ENCODE measurements at places on chromosomes 2 and 18.

GRCh38 chr2:100270381-100271146 is 51.7 kb downstream of the LONRF2 start:
- no peak for DNase-seq

DNA sequence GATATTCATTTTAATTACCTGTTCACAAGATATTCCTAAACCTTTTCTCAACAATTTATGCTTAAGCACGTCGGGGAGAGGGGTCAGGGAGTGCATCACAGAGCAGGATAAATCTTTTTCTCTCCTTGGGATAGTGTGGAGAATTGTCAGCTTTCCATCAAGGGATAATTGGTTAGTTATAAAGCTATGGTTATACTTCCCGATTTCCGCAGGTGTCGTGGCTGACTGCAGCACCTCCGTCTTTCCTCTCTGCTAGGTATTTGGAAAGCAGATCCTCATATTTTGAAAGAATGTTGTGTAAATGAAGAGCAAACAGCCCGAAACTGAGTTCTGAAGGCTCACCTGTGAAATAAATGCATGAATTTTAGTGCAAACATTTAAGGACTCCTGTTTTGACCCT is 778 bp downstream of the DYNC2LI1 start:
- DNase-seq, result no peak

DNA sequence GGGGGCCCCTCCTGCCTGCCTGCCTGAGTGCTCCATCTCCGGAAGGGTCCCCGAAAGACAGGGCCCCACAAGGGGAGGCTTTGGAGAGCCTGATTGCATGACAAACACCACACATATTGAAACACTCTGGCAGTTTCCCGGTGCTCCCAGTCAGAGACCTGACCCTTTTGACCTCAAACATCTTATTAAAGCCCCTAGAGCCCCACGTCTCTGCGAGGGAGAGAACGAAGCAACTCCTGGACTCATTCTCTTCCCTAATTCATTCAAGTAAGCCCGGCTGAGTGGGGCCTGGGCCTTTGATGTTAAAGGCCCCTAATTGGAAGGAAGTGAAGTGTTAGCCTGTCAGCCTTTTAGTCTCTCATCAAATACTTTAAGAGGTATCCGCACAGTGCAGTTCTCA is 335.6 kb downstream of the CYRIA start:
- no peak for DNase-seq

GRCh38 chr2:127605691-127606263 is 40.2 kb upstream of the GPR17 start:
- DNase-seq, result no peak

GRCh38 chr2:69995511-69995910 is 34.1 kb upstream of the ASPRV1 start:
- DNase-seq, result no peak

DNA sequence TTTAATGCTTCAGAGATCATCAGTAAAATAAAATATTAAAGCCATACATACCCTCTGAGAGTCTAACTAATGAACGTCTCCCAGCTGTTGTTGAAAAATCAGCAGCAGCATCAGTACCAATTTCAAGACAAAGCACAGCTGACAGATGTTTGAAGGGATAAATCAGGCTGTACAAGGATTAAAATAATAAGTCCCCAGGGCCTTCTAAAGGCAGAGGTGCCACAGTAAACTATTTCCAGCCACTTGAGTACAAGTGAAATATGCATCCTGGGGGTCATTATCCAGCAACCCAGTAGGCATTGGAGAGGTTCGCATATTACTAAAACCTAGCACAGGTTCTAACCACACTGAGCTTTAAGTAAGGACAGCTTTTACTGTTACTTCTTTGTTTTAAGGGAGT is 76.9 kb downstream of the NXPH2 start:
- no peak for DNase-seq

GRCh38 chr2:162215162-162215561 is 28.1 kb downstream of the FAP start:
- DNase-seq, result no peak

- no peak for DNase-seq
These were observed 369.0 kb upstream of the CWC22 start for GRCh38 chr2:180376066-180376465.

- DNase-seq, result no peak
These were observed 114.9 kb upstream of the MSTN start for GRCh38 chr2:190177249-190178040.

GRCh38 chr2:160336105-160336504 is 136.0 kb upstream of the ITGB6 start:
- DNase-seq, result no peak

- DNase-seq, result no peak
These were observed 1.2 kb downstream of the ME2 start for GRCh38 chr18:50880119-50880465.

DNA sequence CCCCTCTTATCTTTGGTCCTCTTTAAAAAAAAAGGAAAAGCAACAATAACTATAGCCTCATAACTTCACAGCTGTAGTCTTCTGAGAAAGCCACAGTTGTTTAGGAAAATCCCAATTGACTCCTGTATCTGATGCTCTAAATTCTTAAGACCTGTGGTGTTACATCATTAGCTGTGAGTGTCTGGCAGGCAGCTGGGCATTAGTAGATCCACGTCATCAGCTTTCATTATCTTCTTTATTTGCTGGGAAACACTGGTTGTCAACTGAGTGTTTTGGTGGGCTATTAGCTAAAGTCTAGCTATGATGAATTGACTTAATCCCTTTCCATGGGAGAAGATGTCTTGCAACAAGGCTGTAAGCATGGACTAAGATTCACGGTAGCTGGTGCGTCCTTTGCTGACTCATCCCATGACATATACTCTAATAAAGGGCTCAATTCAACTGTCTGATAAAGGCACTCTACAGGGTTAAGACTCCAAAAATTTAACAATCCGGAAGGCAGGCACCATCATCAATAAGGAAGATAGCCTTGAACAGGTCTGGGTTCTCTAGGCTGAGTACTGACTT is 517.2 kb downstream of the PLCL1 start:
- DNase-seq, result no peak

GRCh38 chr2:229022652-229023051 is 248.4 kb downstream of the PID1 start:
- DNase-seq, result no peak

GRCh38 chr2:20048488-20049448 is 2.7 kb downstream of the LAPTM4A start:
- DNase-seq, result no peak

- no peak for DNase-seq
These were observed 27.2 kb upstream of the BBS5 start for GRCh38 chr2:169452080-169452479.

- DNase-seq, result no peak
These were observed 82.4 kb upstream of the HPCAL1 start for GRCh38 chr2:10220045-10220901.

DNA sequence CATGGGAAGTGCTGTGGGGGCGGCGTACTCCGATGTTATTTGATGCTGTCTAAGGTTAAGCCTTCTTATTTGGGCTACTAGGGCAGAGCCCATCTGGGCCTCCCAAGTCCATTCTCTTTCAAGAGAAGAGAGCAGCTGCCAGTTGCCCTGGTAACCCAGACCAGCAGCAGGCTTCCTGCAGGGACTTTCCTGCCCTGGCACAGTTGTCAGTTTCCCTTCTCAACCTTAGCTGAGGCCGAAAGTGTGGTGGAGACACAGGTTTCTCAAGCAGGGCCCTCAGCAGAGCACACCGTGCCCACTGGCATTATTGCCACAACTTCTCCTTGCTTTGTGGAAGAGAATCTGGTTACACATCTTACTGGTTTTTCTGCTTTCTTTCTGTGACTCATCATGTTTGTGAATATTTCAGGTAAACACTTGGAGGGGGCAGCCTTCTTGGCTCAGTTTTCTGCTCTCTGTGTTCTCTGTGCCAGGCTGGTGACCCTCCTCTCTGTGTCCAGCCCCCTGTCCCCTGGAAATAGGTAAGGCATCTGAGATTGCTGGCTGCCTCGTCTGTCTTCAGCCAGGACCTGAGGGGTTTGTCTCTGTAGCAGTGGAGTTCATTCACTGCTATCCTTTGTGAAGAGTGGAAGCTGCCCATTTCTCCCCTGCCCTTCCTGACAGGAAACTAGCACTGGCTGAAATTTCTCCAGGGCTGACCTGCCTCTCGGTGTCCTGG is 111.0 kb downstream of the B3GNT2 start:
- peak; percentile 84 for DNase-seq

DNA sequence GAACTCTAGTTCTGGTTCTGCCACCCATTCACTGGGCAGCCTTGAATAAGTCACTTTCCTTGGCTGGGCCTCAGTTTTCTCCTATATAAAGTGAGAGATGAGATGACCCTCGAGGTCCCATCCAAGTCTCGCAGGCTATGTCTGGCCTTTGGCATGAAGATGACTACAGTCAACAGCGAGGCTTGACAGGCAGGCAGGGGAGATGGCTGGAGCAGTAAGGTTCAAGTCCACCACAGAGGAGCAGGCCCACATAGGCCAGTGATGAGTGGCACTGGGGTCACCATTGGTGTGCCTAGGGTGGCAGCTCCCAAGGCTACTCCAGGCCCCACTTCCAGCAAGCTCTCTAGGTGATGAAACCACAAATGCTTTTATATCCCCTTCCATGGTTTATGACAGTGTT is 161.4 kb downstream of the ZFP36L2 start:
- DNase-seq, result no peak

- DNase-seq, result no peak
These were observed 5.3 kb downstream of the KLF11 start for GRCh38 chr2:10048501-10049171.

DNA sequence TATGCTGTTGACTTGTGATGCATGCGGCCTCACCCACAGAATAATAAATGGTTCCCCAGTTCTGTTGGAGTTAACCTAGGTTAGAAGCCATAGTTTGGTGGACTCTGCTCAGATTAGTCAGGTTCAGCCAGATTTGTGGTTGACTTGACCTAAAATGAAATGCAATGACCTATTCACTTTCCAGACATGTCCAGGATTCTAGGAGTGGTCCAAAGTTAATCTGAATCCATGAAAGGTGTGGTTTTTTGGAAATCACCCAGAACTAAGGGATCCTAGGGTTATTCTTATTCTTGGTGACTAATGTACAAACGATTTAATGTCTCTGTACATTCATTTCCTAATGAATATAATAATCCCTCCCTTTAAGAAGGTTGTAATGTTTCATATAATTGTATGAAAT is 88.9 kb upstream of the RBBP8 start:
- DNase-seq, result no peak

DNA sequence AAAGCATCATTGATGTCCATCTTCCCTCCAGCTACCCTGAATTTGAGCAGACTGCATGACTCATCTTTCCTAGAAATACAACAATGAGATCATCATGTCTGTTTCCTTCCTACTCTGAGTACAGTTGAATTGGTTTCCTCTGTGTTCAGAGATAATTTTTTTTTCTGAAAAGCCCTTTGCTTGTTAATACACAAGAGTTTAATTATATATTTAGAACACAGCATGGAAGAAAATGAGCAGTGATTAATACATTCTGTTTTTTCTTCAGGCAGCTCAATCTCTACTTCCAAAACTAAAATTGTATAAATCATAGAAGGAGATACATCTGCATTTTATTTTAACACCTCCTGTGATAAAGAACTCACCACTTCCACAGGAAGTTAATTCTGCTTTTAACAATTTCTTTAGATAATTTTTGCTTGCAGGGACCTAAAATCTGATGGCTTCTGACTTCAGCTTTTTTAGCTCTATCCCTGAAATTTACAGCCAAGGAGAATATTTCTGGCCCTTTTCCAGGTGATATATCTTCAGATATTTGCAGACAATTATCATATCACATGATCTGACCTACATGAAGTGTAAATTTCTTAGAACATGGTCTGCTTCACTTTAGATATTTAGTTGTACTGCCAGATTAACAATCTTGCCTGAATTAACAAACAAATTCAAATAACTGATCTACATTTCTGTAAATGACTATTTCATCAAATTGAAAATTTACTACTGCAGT is 249.0 kb downstream of the TRIB2 start:
- DNase-seq, result no peak

GRCh38 chr2:165450156-165450555 is 19.3 kb upstream of the CSRNP3 start:
- no peak for DNase-seq

Data from breast epithelium (tissue), 4 donors.